ENCODE measurements at places on chromosomes 1 and 21. TPM values are rescaled to one million over a fixed set of nuclear protein-coding genes. Genes with fewer than 3 reads are reported as not detected.

DNA sequence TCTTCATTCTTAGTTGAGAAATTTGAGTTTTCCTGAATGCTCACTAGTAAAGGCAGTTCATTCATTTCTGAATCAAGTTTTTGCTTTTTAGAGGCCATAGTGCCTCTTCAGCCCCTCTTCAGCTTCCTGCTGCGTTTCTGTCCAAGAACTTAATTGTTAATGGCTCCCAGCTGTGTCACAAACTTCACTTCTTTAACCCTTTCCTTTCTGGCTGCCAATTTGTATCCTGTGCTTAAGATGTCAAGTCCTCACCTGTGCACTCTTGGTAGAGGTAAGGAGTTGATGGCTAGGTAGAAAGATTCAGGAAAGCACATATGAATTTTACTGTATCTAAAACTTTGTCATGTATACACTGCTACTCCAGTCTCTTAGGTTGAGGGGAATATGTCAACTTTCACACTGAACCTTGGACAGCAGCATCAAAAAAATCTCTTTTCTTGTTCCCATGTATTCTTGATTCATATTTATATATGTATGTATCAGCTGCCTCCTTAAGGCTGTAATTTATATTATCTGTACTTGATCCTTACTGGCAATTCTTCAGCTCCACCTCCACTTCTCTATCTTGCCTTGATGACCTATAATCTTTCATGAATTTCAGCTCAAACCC is 612.8 kb downstream of the LMO4 start:
- no peak for DNase-seq

GRCh38 chr1:35443768-35444518 is 113.3 kb downstream of the KIAA0319L start:
- DNase-seq = no peak

GRCh38 chr1:184141361-184141880 is 89.9 kb downstream of the TSEN15 start:
- no peak for DNase-seq

GRCh38 chr1:164583835-164584539 is 25.0 kb downstream of the PBX1 start:
- DNase-seq = no peak

- no peak for DNase-seq
These were observed 8.0 kb upstream of the RNPC3 start for GRCh38 chr1:103517380-103518047.

DNA sequence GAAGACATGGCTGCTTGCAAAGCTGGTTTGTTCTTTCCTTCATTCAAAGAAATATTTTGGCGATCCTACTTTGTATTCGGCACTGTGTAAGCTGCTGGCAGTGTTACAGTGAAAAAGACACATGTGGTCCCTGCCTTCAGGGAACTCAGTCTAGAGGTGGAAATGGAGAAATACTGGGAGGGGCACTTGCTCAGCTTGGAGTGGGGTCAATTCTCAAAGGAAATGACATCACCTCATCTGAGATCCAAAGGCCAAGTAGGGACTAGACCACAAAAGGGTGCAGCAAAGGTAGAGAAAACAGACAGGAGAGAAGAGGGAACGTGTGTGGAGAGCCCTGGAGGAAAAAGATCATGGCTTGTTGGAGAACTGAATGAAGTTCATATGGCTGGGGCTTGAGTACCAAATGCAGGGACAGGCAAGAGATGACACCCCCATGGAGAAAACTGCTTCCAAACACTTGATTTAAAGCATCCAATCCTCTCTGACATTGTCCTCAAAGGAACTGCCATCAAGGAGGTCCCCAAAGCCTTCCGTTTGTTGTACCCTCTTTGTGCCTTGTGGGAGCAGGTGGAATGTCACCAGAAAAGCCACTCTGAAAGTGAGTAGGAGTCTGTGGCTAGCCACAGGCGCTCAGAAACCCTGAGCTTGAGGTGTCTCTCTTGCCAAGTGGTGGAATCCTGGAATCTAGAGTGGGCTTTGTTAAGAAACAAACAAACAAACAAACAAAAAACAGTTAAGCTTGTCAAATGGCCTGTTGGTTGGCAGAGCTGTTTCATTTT is 48.3 kb upstream of the TDRD10 start:
- DNase-seq = no peak

Gene SETSIP
- 0.17 TPM for total RNA-seq

DNA sequence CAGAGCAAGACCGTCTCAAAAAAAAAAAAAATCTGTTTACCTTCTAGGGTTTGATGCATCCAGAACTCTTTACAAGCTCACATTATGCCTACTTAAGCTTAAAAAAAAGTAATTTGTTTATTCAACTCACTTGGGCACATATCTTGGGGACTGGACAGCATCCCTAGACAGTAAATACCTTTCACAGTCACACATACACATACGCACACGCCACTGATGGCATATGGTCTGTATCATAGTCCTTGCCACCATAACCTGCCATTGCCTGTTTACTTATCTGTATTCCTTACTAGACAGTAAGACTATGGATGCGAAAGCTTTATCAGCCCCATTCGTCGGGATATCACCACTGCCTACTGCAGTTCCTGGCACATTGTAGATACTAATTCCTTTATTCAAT is 446.3 kb upstream of the RGS18 start:
- DNase-seq = no peak

DNA sequence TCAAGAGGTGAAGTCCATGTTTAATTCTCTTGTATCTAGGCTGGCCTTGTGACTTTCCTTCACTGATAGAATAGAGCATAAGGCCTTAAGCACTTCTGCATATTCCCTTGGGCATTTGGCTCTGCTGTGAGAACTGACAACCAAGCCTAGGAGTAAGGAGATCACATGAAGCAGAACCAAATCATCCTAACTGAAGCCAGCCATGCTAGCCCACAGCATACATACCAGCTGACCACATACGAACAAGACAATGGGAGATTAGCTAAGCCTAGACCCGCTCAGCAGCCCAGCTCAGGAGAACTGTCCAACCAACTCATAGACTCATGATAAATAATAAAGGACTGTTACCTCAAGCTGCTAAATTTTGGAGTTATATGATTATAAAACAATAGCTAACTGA is 114.6 kb upstream of the NEK7 start:
- DNase-seq = no peak

GRCh38 chr21:25081096-25081495 is 526.2 kb downstream of the MRPL39 start:
- no peak for DNase-seq

Gene FMO5
- total RNA-seq = not detected

DNA sequence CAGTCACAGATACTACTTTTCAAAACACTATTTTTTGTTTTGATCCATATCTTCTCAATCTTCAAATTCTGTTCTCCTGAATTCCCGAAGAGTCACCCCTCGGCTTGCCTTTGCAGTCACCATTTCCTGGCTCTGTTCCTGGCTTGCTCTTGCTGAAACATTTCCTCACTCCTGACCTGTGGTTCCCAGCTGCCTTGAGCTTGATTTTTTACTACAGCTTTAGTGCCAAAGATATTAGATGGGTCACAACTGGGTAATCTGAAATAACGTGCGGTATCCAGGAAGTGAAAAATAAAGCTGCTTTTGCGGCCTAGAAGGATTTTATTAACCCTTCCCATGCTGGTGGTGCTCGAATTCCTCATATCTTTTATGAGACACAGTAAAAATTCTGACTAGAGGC is 318.8 kb downstream of the PCP4 start:
- DNase-seq = no peak
